GM13977 (cell line): ENCODE measurements at places on chromosomes 6 and 20.

DNA sequence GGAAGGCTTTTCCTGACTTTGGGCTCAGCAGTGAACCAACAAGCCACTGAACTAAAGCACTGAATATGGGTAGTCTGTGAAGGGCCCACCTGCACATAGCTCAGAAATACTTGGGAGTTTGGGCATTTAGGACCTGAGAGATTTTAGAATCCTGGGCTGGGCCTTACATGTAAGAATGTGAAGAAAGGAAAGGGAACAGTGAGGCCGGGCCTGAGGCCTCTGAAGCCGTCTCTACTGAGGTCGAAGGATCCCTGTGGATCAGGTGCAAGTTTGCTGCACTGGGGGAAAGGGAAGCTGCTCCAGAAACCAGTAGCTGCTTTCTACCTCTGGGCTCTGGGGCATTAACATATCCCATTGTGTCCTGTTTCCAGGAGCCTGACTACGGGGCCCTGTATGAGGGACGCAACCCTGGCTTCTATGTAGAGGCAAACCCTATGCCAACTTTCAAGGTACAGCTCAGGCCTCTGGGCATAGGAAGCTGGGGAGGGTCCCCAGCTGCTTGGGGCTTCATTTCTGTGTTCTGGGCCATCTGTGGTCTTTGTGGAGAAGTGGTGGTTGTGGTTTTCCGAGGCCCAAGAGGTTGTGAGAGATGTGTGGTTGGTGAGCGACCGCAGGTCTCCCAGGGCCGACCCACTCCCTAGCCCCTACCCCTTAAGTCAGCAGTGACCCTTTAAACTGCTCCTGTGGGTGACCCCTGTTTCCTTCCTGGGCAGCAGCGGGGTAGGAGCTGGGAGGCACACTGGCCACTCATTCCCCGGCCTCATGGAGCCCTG lies 30.3 kb downstream of the PLCG1 start:
- no peak for DNase-seq

GRCh38 chr20:21514553-21515251 lies 838 bp upstream of the NKX2-2 start:
- DNase-seq, result peak; percentile 63

GRCh38 chr6:72464791-72465691 lies 156.8 kb upstream of the KCNQ5 start:
- no peak for DNase-seq

GRCh38 chr20:35523298-35523888 lies 6.1 kb downstream of the C20orf173 start:
- DNase-seq, result peak; percentile 45

DNA sequence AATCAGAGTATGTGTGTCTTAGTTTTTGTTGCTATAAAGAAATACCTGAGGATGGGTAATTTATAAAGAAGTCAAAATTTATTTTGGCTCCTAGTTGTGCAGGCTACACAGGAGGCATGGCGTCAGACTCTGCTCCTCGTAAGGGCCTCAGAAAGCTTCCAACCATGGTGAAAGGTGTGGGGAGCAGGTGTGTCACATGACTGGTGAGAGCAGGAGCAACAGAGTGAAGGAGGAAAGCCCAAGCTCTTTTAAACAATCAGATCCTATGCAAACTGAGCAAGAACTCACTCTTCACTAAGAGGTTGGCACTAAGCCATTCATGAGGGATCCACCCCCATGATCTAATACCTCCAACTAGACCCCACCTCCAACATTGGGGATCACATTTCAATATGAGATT lies 1524.3 kb downstream of the HACE1 start:
- no peak for DNase-seq

GRCh38 chr6:151075527-151075926 lies 164.2 kb upstream of the AKAP12 start:
- DNase-seq, result no peak

DNA sequence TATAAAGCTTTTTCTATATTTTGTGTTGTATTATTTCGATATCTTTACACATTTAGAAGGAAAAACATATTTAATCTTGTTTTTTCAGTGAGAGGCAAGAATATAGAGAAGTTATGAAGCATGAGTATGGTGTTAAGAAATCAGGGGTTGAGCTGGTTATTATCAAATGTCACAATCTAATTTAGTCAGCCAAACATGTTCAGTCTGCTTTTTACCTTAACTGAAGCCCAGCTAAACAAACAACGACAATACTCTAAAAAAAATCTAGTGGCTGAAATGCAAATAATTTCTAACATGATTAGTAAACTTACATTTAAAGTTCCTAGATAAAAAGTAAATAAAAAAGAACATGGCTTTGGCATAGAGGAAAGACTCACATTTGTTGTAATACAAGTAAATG lies 433.8 kb upstream of the NRSN1 start:
- no peak for DNase-seq

GRCh38 chr20:2932498-2932897 lies 59.2 kb downstream of the PTPRA start:
- no peak for DNase-seq

- no peak for DNase-seq
These were observed 116.6 kb downstream of the FOXO3 start for GRCh38 chr6:108677357-108677756.

DNA sequence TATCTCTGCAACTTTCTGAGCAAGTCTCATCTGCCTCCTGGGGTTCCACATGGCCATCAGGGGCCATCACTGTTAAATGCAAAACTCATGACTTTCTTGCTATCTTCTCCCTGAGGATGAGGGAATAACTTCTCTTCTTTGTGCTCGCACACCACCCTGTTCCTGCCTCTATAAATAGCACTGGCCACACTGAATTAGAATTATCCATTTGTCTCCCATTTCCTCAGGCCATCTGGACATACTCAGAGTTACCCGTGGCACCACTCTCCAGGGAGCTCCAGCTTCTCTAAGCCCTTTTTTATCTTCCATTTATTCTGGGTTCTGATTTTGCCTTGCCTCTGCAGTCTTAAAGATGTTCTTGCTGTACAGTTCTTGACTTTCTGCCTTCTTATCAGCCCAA lies 72.8 kb upstream of the ECI2 start:
- no peak for DNase-seq
